ENCODE measurements at places on chromosomes 2 and 18. TPM values are rescaled to one million over a fixed set of nuclear protein-coding genes. Genes with fewer than 3 reads are reported as not detected.

GPR35 gene
- total RNA-seq: 2.4 TPM

IL1B gene
- 1.1 TPM for total RNA-seq

SMYD1 gene
- 0.09 TPM for total RNA-seq

FOSL2 gene
- total RNA-seq: 5.8 TPM

CYB5A gene
- total RNA-seq: 18.0 TPM

RGPD4 gene
- not detected for total RNA-seq

GKN2 gene
- total RNA-seq: not detected

HOXD11 gene
- not detected for total RNA-seq

ELOA2 gene
- not detected for total RNA-seq

ERCC3 gene
- total RNA-seq: 43.7 TPM

TMEM18 gene
- total RNA-seq: 24.9 TPM

ACMSD gene
- not detected for total RNA-seq

SGPP2 gene
- 3.1 TPM for total RNA-seq

AGBL5 gene
- total RNA-seq: 20.1 TPM

CYS1 gene
- total RNA-seq: 0.45 TPM

RIT2 gene
- 9.5 TPM for total RNA-seq

CRYBA2 gene
- total RNA-seq: not detected

SCN9A gene
- 69.0 TPM for total RNA-seq

DNAH6 gene
- 9.5 TPM for total RNA-seq

NCKAP5 gene
- 25.3 TPM for total RNA-seq

SOWAHC gene
- 20.6 TPM for total RNA-seq

DDX18 gene
- total RNA-seq: 46.6 TPM

C2orf76 gene
- total RNA-seq: 13.2 TPM

GCFC2 gene
- 22.0 TPM for total RNA-seq

CIDEA gene
- total RNA-seq: not detected

CD8A gene
- total RNA-seq: 1.5 TPM

EML6 gene
- 23.0 TPM for total RNA-seq

MAPRE2 gene
- 60.4 TPM for total RNA-seq

AKAIN1 gene
- 6.9 TPM for total RNA-seq

B3GNT7 gene
- total RNA-seq: 1.2 TPM

MSH2 gene
- 74.9 TPM for total RNA-seq

CCDC195 gene
- not detected for total RNA-seq

Measured in cerebellum (tissue), 4 donors.